ENCODE measurements at places on chromosomes 2 and 18. TPM values are rescaled to one million over a fixed set of nuclear protein-coding genes. Genes with fewer than 3 reads are reported as not detected.
A peak's percentile ranks its signal among the peaks of the same experiment; 100 is the strongest.

CDKL4 gene
- total RNA-seq, result 0.66 TPM

GRCh38 chr2:28267282-28267681 is 125.4 kb upstream of the FOSL2 start:
- DNase-seq, result peak; percentile 29

DNA sequence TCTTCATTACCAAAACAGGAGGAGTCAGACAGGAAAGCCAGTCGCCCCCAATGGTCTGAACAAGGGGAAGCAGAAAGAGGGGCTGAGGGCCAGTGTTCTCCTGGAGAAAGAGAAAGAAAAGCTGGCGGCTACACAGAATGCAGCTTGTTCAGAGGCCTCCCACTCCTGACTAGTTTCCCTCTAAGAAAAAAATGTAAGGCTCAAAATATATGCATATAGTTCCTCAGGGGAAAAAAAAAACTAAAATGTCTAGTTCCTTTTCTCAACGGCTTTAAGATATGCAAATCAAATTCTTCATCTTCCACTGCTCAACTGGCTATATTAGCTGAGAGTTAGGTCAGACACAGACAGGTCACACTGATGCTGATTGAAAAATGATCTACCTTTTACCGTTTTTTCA is 18.6 kb downstream of the MBOAT2 start:
- peak; percentile 51 for DNase-seq

GRCh38 chr2:144939590-144939989 is 419.7 kb upstream of the ZEB2 start:
- DNase-seq, result no peak

DNA sequence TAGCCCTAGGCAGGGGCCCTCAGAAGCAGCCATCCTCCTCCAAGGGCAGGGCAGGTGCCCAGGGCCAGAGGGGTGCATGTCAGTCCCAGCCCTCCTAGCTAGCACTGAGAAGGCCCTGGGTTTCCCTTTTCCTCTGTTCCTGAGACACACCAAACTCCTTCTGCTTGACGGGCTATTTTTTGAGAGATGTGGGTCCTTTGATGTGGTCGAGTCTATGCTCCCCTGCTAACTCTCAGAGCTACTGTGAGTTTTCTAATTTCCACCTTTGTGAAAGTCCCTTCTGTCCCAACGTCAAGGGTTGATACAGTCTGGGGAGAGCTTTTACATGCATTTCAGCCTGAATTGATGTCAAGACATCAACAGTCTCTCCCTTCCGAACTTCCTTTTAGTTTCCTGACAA is 51.4 kb downstream of the TRPM8 start:
- DNase-seq, result no peak

Measured in cardiac muscle cell (in vitro differentiated cells and primary cell).